ENCODE measurements at places on chromosomes 16 and 17.
A peak's percentile ranks its signal among the peaks of the same experiment; 100 is the strongest.

- no peak for DNase-seq
Measured at GRCh38 chr17:70086516-70086915, 11.5 kb downstream of the KCNJ16 start.

GRCh38 chr16:82192665-82193064, 22.6 kb upstream of the MPHOSPH6 start:
- no peak for DNase-seq

- no peak for DNase-seq
Measured at GRCh38 chr17:27634776-27635175, 3.8 kb downstream of the LGALS9 start.

GRCh38 chr17:61337290-61337689, 62.4 kb upstream of the TBX2 start:
- no peak for DNase-seq

DNA sequence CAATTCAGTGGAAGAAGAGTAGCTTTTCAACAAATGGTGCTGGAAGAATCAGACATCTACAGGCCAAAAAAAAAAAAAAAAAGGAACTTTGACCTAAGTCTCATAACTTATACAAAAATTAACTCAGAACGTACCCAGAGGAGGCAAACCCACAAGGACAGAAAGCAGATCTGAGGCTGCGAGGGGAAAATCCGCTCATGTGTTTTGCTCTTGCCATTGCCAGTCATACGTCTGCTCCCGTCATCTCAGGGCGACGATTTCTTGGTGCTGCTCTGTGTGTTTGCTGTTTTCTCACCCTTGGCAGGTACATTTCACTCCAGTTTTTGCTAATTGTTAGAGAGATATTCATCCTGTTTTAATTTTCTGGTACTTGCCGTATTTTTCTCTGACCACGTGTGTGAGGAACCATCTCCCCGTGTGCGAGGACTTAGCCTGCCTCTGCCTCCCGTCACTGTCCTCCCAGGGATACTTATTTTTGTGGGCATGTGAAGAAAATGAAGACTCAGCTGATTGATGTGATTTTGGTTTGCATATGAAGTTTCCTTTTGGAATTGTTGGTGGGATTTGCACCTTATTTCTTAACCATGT, 33.4 kb upstream of the ACSF3 start:
- DNase-seq, result no peak

GRCh38 chr16:89936508-89936907, 12.0 kb upstream of the DEF8 start:
- no peak for DNase-seq

GRCh38 chr16:56600398-56600999, 7.9 kb upstream of the MT2A start:
- DNase-seq, result no peak

- no peak for DNase-seq
Measured at GRCh38 chr17:46013502-46014165, 14.6 kb downstream of the STH start.

DNA sequence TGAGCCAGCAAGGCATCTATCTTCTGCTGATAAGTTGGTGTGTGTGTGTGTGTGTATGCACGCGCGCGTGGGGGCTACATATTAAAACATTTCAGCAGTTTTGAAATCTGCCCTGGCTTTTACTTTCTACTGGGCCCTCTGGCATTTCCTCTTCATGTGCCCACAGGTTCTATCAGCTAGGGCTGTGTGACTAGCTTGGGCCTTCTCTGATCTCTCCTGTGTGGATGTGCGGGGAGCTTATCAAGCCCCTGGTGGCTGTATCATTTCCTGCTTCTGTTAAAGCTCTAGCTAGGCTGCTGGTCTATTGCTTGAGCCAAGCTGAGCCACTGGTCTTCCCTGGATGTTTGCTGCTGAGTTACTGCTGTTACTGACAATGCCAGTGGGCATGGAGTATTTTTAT, 132.5 kb downstream of the AATF start:
- no peak for DNase-seq

GRCh38 chr16:78571898-78572358, 472.5 kb downstream of the WWOX start:
- DNase-seq, result no peak

GRCh38 chr16:30488764-30489605, 16.4 kb downstream of the ITGAL start:
- DNase-seq, result no peak

GRCh38 chr17:62911114-62911513, 54.9 kb upstream of the TANC2 start:
- no peak for DNase-seq

GRCh38 chr16:79582789-79583188, 17.7 kb downstream of the MAF start:
- DNase-seq, result no peak

GRCh38 chr16:1621851-1622250, 9.7 kb downstream of the CRAMP1 start:
- no peak for DNase-seq

GRCh38 chr17:29412780-29413565, 22.8 kb downstream of the TAOK1 start:
- no peak for DNase-seq

GRCh38 chr17:78072961-78073360, 55.6 kb downstream of the TMC6 start:
- no peak for DNase-seq

GRCh38 chr16:12569061-12569460, 234.6 kb downstream of the CPPED1 start:
- no peak for DNase-seq

DNA sequence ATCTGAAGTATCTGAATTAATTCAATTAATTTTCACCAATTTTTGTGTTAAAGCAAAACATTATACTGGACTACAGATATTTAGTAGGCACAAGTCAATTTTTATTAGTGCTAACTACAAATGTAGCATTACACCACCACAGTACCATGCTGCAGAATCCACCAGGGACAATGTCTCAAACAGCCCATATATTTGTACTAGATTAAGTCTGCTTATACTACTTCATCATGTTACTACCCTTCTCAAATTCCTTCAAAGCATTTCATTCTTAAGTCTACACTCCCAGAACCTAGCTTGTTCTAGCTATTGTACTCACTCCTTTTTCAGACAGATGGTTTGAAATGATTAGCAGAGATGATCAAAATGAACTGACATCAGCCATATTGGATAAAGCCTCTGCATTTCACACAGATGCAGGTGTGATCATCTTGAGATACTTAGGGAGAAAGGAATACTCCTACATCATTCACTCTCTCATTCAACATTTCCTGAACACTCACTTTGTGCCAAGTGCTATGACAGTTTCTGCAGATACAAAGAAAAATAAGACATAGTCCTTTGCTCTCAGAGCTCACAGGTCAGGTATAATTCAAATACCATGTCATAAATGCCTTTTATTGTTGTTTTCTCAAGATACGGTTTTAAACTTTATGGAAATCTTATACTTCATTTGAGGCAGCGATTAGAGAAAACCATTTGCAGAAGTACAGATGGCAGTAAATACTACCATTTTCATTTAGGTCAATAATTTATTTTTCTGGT, 47.7 kb downstream of the SMURF2 start:
- no peak for DNase-seq

DNA sequence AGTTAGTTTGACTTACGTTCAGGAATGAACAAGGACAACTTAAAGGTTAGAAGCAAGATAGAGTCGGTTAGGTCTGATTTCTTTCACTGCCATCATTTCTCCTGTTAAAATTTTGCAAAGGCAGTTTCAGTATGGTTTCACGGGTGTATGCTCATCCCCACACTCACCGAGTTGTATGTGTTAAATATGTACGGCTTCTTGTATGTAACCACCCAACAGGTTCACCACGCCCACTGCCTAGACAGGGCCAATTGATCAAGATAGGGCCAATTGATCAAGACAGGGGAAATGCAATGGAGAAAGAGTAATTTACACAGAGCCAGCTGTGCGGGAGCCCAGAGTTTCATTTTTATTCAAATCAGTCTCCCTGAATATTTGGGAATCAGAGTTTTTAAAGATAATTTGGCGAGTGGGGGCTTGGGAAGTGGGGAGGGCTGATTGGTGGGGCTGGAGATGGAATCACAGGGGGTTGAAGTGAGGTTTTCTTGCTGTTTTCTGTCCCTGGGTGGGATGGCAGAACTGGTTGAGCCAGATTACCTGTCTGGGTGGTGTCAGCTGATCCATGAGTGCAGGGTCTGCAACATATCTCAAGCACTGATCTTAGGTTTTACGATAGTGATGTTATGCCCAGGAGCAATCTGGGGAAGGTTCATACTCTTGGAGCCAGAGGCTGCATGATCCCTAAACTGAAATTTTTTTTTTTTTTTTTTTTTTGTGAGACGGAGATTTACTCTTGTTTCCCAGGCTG, 62.4 kb upstream of the PLCG2 start:
- no peak for DNase-seq

DNA sequence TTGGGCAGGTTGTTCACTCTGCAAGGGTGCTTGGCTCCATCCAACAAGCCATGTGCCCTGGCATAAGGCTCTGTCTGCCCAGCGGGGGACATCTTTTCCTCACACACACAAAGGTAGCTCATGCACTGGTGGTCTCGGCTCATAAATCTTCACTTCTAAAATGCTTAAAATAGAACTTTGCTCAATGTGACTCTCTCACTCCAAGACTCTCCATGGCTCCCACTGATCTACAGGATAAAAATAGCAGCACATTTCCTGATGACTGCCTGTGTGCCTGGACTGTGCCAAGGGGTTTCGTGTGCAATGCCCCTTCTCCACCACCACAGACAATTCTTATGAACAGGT, 15.1 kb upstream of the CIBAR2 start:
- no peak for DNase-seq

DNA sequence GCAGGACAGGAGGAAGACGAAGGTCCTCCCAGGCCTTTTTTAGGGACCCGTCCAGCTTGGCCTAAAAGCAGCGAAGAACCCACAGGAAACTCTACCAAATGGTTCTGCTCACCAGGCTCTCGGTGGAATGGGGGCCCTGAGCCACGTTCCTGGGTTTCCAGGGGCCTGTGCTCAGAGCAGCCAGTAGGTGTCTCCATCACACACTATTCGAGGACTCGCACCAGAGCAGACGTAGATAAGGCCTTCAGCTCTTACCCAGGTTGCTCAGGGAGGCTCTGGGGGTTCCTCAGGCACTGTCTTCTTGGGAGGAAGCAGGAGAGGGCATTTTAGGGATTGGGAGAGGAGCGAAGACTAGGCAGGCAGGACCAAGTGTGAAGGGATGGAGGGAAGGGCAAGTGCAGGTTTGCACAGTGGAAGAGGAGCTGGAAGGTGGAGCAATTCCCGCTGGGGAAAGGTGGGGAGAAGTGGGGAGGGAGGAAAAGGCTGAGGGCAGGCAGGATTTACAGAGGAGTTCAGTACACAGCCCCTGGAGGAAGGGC, 157.1 kb downstream of the RGS9 start:
- DNase-seq, result peak; percentile 30

DNA sequence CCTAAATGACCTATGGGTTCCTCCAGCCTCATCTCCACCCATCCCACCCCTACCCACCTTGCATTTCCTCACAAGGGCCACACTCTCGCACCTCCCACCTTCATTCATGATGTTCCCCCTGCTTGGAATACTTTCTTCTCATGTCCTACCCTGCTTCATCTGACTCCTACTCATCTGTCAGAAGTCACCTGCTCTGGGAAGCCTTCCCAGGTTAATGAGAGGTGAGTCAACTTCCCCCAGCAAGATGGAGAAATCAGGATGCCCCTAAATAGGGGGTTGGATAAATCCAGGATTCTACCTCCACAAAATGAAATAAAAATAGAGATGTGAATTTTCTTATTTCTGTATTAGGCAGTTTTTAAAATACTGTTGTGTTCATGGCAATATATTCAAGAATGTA, 51.0 kb upstream of the WSB1 start:
- no peak for DNase-seq

DNA sequence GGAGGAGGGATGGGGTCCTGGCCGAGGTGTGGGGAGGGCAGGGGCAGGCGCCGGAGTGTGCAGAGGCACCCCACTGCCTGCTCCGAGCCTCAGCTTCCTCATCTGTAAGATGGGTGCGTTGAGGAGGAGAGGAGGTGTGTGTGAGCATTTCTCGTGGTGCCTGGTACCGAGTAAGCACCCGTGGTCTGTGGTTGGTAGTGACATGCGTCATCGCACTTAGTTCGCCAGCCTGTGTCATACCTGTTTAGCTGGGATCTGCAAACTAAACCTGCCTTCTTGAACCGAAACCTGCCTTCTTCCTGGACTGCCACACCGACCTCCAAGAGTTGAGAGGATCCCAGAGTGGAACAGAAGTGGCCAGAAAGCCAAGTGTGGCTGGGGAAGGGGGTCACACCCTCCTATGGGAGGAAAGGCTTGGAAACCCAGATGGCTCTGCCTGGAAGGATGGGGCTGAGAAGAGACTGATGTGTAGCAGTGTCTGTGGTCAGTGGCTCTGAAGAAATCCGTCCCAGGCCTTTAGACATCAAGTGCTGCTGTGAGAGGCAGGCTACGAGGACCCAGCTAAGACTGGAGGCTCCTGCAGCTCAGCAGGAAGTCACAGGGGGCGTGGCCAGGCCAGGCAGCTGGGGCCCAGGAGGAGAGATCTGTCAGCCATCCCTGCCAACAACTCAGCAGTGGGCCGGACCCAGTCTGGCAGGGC, 162.6 kb upstream of the PLCG2 start:
- DNase-seq, result peak; percentile 74

- DNase-seq, result no peak
Measured at GRCh38 chr17:48693178-48693577, 29.1 kb downstream of the PRAC1 start.

DNA sequence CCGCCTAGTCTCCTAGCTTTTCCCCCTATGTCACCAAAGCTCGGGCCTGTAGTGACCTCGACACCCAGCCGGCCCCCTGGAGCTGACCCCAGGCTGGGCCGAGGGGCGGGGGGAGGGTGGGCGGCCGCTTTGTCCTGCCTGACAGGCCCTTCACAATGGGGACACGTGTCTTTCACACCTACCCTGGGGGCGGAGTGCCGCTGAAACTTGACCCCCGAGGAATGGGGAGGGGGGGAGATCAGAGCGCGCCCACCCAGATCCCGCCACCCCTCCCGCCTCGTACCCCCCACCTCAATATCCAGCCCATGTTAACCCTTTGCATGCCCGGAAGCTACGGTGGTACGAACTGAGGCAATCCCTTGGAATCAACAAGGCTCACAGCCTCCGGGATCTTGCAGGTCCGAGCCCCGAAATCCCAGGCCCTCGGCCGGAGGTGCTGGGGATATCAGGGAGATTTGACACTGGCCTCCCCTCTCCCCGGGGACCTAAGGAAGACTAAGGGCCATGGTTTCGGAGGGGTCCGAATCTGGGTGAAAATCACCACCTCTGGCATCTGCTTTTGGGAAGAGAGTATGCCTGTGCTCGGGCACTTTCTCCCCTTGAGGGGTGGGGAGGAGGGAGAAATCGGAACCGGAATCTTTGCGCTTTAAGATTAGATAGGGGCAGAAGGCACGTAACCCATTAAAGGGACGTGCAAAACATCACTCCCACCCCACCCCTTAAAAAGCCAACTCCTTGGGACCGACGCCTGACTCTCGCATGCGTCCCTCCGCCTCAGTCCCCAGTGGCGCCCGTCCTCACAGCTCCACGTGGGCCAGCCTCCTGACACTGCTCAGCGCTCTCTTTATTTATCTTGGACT, 2.6 kb downstream of the NOG start:
- DNase-seq, result no peak

All from heart right ventricle (tissue), 16 donors.